ENCODE measurements at places on chromosomes 4 and X.

DNA sequence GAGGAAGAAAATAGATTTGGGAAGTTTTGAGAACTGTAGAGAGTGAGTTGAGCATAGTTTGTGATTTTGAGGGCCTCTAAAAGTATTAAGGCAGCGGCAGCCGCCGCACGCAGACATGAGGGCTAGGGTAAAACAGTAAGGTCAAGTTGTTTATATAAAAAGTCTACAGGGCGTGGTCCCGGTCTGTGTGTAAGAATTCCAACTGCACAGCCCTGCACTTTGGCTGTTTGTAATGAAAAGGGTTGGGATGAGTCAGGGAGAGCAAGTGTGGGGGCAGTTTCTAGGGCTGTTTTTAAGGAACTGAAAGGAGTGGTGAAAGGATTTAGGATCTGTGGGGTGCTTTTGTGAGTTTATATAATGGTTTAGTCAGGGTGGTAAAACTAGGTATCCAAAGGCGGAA is 55.0 kb downstream of the BEX3 start:
- no peak for DNase-seq

GRCh38 chr4:95998311-95998710 is 158.4 kb downstream of the PDHA2 start:
- DNase-seq: no peak

GRCh38 chrX:134542485-134542884 is 82.5 kb downstream of the HPRT1 start:
- DNase-seq: no peak

DNA sequence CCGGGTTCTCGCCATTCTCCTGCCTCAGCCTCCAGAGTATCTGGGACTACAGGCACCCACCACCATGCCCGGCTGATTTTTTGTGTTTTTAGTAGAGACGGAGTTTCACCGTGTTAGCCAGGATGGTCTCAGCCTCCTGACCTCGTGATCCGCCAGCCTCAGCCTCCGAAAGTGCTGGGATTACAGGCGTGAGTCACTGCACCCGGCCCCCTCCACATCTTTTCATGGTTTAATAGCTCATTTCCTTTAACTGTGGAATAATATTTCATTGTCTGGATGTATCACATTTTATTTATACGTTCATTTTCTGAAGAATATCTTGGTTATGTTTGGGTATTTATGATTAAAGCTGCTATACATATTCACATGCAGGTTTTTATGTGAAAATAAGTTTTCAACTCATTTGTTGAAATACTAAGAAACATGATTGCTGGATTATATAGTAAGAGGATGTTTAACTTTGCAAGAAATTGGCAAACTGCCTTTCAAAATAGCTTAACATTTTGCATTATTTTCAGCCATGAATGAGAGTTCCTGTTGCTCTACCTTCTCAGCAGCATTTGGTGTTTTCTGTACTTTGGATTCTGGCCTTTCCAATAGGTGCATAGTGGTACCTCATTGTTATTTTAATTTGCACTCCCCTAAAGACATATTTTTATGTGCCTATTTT is 591.9 kb downstream of the TECRL start:
- no peak for DNase-seq

DNA sequence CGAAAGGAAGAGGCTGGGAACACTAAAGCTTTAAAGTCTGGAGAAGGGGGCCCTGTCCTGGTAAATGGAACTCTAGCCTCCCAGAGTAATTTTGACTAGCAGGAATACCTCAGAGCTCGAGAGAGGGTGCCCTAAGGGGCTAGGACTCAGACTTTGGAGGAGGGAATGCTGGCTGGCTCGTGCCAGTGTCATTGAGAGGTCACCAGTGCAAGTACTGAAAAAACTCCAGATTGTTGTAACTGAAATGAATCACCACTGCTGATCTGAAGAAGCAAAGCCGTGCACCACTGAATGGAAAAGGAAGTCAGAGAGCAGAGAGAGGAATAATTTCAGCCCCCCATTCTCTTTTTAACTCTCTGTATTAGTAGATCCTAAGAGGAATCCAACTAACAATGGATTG is 690.2 kb downstream of the FAT4 start:
- no peak for DNase-seq
